ENCODE measurements at places on chromosomes 2 and 18.

GRCh38 chr18:38948436-38948835 is 1382.8 kb upstream of the CELF4 start:
- no peak for DNase-seq

GRCh38 chr2:44786045-44786816 is 155.3 kb upstream of the SIX3 start:
- DNase-seq = no peak

- DNase-seq = peak; percentile 77
These were observed 456.0 kb upstream of the ZEB2 start for GRCh38 chr2:144975881-144976280.

GRCh38 chr18:22001912-22002487 is 167.4 kb upstream of the GATA6 start:
- DNase-seq = no peak

- DNase-seq = no peak
These were observed 22.1 kb downstream of the CIB4 start for GRCh38 chr2:26619096-26619495.

GRCh38 chr2:150607390-150607811 is 119.9 kb upstream of the RND3 start:
- no peak for DNase-seq

DNA sequence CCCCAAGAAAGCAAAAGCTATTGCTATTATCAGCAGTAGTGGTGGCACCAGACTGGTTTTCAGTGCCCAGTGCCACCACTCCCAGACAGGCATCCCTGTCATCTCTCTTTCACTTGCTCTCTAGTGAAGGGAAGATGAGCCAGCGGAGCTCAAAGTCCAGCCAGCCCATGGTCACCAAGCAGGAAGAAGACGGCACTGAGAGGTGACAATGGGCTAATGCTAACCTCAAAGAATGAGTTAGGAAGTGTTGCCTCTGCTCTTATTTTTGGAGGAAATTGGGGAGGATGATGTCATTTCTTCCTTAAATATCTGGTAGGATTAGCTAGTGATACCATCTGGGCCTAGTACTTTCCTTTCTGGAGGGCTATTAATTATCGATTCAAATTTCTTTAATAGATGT is 1.7 kb downstream of the SP140 start:
- no peak for DNase-seq

DNA sequence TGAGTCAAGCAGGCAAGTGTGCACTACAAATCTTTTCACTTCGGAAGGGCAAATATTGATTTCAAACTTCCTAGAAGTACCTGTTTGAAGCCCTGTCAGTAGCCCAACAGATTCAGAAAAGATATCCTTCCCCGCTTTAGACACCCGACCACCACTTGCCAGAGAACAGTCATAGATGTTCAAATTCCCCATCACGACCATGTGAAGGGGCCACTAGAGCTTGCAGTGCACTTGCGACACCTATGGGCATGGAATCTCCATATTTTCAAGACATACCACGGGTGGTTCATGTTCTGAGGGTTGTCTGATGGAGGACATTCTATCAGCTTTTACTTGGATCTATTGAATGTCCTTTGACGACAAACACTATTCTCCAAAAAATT is 23.8 kb downstream of the GNLY start:
- no peak for DNase-seq

Measured in midbrain (tissue), 1 donor.